NCI-H1930 (cell line): ENCODE measurements at places on chromosomes 16 and 17.

- no peak for DNase-seq
Measured at GRCh38 chr17:39776252-39776651, 38.5 kb downstream of the GRB7 start.

GRCh38 chr17:15422392-15422965, 44.9 kb downstream of the CDRT4 start:
- no peak for DNase-seq

GRCh38 chr17:15649861-15650421, 30.4 kb upstream of the FBXW10B start:
- DNase-seq, result no peak

DNA sequence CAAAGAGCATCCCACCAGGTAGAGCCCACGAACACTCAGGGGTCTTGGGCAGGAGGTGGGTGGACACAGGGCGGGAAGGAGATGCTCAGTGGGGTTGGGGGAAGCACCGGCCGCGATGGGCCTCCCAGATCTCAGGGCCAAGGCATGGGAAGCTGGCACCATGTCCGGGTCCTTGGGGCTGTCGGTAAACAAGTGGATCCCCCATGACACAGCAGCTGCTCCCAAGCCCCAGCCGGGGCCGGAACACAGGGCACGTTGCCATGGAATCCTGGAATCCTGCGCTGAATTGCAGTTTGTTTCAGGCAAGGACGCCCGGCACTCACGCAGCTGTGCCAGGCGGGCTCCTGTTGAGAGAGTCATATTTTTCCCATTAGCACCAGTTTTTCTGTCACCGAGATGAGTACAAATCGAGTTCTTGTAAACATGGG, 23.0 kb upstream of the CHMP6 start:
- DNase-seq, result no peak

GRCh38 chr17:55784666-55785065, 33.8 kb downstream of the PCTP start:
- no peak for DNase-seq
